Kidney (tissue), 22 donors: ENCODE measurements at places on chromosomes 1 and 21. TPM values are rescaled to one million over a fixed set of nuclear protein-coding genes. Genes with fewer than 3 reads are reported as not detected.

GRCh38 chr1:104854529-104854928, 1104.8 kb downstream of the AMY1C start:
- H3K4me1 ChIP-seq, result no peaks in the 10 kb centered on the region
- DNase-seq, result no peak
- H3K27me3 ChIP-seq, result no peaks in the 10 kb centered on the region
- H3K4me3 ChIP-seq, result no peak overlapping the region

- no peaks in the 10 kb centered on the region for H3K36me3 ChIP-seq
- no peak for DNase-seq
- H3K4me3 ChIP-seq, result no peak overlapping the region
- no peak overlapping the region for H3K27ac ChIP-seq
- no peaks in the 10 kb centered on the region for H3K4me1 ChIP-seq
Measured at GRCh38 chr21:28212061-28212460, 780.6 kb downstream of the LTN1 start.

DNA sequence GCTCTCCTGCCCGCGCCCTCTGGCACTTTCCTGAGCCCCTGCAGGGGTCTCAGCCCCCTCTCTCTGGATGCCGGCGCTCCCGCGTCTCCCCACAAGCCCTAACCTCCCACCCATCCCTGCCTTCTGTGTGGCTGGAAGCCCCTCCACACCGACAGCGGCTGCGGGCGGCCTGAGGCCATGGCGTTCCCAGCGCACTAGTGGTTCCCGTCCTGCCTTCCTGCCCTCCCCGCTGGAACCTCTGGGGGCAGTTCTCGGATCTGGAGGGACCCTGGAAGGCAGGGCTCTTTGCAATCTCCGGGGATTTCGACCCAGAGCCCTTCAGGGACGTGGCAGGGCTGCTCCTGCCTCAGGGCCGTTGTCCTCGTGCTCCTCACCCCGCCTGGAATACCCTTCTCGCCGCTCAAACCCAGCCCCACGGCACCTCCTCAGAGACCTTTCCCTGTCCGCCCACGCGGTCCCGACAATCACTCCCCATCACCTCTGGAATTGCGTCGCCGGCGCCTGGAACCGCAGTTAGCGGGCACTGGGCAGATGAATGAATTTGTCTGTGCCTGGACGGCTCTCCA, 493 bp upstream of the ESPN start:
- H3K36me3 ChIP-seq, result no peaks in the 10 kb centered on the region
- H3K27ac ChIP-seq, result no peak overlapping the region
- peak; percentile 77 for DNase-seq
- H3K4me1 ChIP-seq, result no peaks in the 10 kb centered on the region
- H3K27me3 ChIP-seq, result peaks cover 14% of the 10 kb centered on the region

DNA sequence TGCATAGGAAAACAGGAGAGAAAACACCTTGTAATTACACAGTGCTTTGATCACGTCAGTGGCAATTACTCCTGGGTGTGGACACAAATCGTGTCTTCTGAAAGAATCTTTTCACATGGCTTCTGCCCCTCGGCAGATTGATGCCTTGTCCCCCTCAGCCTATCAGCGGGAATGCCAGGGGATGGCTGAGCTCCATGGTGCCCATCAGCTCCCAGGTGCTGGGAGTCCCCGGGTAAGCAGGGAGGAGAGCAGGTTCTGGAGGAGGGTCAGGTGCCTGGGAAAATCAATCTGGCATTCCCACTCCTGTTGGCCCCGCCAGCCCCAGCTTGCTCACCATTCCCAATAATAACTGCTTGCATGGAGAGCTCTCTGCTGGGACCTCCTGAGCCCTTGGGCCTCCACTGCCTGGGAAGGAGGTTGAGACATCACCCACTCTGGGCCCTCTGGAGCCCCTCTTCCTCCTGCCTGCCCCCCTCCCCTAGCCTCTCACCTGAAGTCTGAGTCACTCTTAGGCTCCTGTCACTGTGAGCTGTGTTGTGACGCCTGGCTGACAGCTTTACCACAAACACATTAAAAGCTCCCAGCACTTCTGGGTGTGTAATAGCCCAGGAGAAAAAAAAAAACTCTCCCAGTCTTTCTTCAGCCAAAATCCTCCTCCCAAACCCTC, 4.9 kb downstream of the CAMK2N1 start:
- DNase-seq, result peak; percentile 69
- H3K27ac ChIP-seq, result peak overlapping the region; percentile 89
- no peaks in the 10 kb centered on the region for H3K27me3 ChIP-seq
- peaks cover 14% of the 10 kb centered on the region for H3K4me1 ChIP-seq

GRCh38 chr1:28509705-28510272, 3.9 kb downstream of the RCC1 start:
- no peaks in the 10 kb centered on the region for H3K27me3 ChIP-seq
- H3K4me1 ChIP-seq, result peaks cover 15% of the 10 kb centered on the region
- DNase-seq, result no peak
- peaks cover 17% of the 10 kb centered on the region for H3K36me3 ChIP-seq
- H3K27ac ChIP-seq, result no peak overlapping the region

DNA sequence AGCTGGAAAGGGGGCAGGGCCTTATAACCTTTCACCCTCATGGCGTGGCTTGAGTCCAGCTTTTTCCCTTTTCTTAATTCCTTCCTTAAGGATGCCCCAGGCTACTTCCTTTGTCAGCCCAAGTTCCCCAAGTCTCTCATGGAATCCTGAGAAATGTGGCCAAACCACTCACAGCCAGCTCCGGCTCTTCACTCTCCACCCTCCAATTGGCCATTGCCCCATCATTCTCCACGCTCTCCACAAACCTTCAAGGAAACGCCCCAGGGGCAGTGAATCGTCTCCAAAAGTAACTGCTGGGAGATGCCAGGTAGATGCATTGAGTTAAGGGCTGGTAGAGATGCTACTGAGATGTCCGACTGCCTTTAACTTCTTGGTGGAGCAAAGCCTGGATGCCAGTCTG, 113.5 kb upstream of the CD34 start:
- H3K27ac ChIP-seq, result no peak overlapping the region
- H3K27me3 ChIP-seq, result no peaks in the 10 kb centered on the region
- no peak overlapping the region for H3K4me3 ChIP-seq
- peaks cover 9% of the 10 kb centered on the region for H3K36me3 ChIP-seq

DNA sequence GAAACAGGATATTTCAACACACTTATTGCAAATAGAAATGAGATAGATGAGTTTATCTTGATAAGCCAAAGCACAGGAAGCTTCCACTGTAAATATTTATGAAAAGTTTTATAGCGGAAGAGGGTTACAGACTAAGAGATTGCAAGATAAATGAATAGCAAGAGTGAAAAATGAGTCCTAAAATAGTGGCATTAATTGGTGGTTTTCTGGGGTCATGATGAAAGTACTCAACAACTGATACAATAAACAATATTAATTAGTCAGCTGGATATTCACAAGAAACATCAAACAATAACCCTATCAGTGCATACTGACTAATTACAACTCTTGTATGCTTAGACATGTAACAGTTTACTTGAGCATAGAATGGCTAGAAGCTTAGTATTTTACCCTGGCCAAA, 154.8 kb upstream of the CHODL start:
- no peaks in the 10 kb centered on the region for H3K4me1 ChIP-seq
- H3K27ac ChIP-seq, result no peak overlapping the region
- no peaks in the 10 kb centered on the region for H3K27me3 ChIP-seq
- DNase-seq, result no peak

- H3K4me1 ChIP-seq, result peaks cover 8% of the 10 kb centered on the region
- H3K4me3 ChIP-seq, result no peak overlapping the region
- H3K36me3 ChIP-seq, result no peaks in the 10 kb centered on the region
Measured at GRCh38 chr1:168693197-168693871, 35.7 kb downstream of the DPT start.

- DNase-seq, result no peak
- no peak overlapping the region for H3K4me3 ChIP-seq
- H3K27ac ChIP-seq, result peak overlapping the region; percentile 8
- peaks cover 25% of the 10 kb centered on the region for H3K4me1 ChIP-seq
Measured at GRCh38 chr1:67759066-67759465, 74.1 kb downstream of the GADD45A start.

Gene TSSK3
- 4.3 TPM for total RNA-seq

Gene SLC2A5
- total RNA-seq, result 6.4 TPM

Gene NBPF6
- not detected for total RNA-seq

Gene KTI12
- total RNA-seq, result 8.5 TPM

Gene SYNC
- total RNA-seq, result 5.5 TPM

Gene SRSF4
- 72.3 TPM for total RNA-seq
